ENCODE measurements at places on chromosomes 5 and 9.

- no peak for DNase-seq
Measured at GRCh38 chr5:28174691-28175090, 1136.3 kb upstream of the CDH9 start.

GRCh38 chr9:109182940-109183798, 16.1 kb upstream of the FRRS1L start:
- no peak for DNase-seq

GRCh38 chr9:35370241-35370640, 119.7 kb upstream of the RUSC2 start:
- DNase-seq: no peak

DNA sequence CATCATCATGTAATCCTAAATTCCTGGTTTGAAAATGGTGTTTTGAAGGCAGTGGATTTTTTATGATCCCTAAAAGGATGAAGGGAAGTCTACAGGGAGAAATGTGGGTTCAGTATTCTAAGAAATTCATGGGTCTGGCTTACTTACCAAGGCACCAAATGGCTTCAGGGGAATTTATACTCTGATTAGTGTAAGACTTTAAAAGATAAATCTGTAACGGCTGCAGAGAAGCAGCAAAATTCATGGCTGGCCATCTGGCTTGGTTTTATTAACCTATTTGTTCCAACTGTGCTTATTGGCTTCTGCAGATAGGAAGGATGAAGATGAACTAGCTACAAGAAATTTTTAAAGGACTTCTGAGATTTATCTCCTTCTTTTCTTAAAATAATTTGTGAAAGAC, 222.8 kb downstream of the TENT4A start:
- DNase-seq: no peak

GRCh38 chr9:101977614-101978210, 239.3 kb upstream of the GRIN3A start:
- no peak for DNase-seq

- DNase-seq: no peak
Measured at GRCh38 chr5:137933491-137933911, 44.2 kb downstream of the PKD2L2 start.

DNA sequence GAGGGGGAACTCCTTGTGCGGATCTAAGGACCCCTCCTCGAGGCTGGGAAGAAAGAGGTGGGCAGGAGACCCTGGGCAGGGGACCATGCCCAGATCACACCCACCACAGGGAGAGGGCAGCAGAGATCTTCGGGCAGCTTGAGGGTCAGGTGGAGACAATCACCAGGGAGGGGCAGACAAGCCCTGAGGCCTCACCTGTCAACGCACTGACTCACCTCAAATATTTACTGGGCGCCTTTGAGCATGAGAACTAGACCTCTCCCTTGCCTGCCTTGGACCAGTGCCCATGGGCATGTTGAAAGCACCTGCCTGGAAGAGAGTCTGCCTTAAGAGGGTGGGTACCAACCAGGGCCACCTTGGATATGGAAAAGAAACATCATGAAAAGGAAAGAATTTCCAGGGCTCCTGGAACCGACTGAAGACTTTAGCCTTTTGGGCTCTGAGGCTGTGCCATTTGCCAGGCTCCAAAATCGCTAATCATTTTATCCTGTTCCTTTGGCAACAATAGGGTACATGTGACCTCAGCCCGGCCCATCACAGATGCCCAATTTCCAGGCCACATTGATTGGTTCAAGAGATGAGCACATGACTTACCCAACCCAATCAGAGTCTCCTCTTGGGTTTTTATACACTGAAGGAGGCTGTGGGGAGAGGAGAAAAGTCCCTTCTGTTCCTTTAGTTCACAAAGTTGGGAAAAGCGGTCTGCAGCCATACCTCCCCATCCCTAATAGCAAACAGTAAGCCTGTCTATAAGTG, 10.4 kb upstream of the SPINK4 start:
- DNase-seq: no peak

- DNase-seq: no peak
Measured at GRCh38 chr9:34069831-34070230, 21.1 kb upstream of the UBAP2 start.

GRCh38 chr5:52824827-52825226, 37.1 kb downstream of the ITGA1 start:
- DNase-seq: no peak

DNA sequence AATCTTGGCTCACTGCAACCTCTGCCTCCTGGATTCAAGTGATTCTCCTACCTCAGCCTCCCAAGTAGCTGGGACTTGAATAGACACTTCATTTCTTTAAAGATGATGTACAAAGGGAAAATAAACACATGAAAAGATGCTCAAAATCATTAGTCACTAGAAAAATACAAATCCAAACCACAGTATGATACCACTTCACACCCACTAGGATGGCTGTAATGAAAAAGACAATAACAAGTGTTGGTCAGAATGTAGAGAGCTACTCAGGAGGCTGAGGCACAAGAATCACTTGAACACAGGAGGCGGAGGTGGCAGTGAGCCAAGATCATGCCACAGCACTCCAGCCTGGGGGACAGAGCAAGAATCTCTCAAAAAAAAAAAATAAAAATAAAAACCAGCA, 13.0 kb downstream of the F2RL2 start:
- no peak for DNase-seq

DNA sequence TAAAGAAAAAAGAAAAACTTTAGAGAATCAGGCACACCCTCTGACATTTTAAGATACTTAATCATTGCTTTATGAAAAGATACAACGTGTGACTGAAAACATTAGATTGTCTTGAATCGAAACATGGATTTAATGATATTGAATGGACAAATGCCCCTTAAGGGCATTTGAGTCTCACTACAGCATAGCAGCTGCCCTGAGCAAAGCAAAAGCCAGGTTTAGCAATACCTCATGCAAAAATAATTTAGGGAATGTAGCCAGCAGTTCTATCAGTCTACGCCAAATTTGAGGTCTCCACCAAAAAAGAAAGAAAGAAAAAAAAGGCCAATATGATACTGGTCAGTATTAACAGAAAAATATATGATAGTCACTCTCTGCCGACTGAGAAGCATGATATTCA, 56.6 kb upstream of the LMNB1 start:
- no peak for DNase-seq

GRCh38 chr5:90488791-90489190, 14.1 kb downstream of the POLR3G start:
- DNase-seq: no peak

DNA sequence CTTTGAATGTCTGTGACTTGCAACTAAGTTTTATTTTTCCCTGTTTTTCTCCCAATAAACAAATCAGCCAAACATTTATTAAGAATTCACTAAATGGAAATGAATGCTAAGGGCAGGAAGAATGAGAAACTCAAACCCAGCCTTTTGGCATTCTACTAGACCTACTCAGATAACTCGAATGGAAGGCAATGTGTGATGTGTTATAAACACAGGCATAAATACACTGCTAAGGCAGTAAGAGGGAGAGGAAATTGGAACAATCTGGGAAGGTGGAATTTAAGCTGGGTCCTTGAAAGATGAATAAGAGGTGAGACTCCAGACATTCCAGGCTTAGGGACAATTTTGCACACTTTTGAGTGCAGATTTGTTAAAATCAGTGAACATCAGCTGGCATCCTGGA, 34.7 kb downstream of the MARCHF3 start:
- no peak for DNase-seq

Data from right kidney (tissue), 9 donors.